Activated CD8-positive, alpha-beta memory T cell treated with anti-CD3 and anti-CD28 coated beads for 48 hours (primary cell): ENCODE measurements at places on chromosomes 3 and 15.
A peak's percentile ranks its signal among the peaks of the same experiment; 100 is the strongest.

DNA sequence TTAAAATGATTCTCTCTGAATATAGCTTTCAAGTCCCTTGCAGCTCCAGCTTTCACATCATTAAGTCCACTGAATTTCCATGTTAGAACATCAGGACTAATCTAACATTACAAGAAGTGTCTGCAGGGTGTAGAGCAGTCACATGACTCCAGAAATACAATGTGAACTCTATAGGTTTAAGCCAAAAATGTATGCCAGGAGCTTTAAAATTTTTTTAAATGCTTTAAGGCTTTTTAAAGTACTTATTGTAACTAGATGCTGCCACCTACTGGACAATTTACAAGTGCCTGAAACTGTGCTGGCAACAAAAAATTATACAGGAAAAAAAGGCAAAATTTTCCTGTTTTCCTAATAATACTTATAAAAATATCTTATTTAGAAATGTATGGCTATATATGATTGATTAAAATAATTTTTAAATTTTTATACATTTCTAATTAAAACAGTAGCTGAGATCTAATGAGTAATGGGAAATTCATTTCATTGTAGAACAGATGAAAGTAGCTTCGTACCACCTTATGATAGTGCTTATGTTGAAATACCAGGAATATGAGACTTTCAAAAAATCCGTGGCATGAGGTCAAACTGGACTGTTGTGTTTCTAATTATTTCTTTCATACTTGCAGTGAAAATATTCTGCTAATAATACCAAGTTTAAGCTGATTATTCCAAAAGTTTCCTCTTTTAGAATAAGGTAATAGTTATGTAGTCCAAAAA lies 25.7 kb downstream of the FSIP1 start:
- no peak for DNase-seq

DNA sequence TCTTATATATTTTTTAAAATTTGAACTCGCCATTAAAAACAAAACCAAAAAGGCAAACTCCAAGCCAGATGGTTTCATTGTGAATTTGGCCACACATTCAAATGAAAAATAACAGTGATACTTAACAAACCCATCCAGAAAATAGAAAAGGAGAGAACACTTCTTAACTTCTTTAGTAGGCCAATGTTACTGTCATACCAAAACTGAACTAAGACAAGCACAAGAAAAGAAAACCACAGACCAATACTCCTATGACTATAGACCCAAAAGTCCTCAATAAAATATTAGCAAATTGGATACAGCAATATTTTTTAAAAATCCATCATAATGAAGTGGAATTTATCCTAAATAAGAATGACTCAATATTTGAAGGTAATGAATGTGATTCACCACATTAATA lies 73.5 kb upstream of the ALDH1A3 start:
- DNase-seq, result no peak

DNA sequence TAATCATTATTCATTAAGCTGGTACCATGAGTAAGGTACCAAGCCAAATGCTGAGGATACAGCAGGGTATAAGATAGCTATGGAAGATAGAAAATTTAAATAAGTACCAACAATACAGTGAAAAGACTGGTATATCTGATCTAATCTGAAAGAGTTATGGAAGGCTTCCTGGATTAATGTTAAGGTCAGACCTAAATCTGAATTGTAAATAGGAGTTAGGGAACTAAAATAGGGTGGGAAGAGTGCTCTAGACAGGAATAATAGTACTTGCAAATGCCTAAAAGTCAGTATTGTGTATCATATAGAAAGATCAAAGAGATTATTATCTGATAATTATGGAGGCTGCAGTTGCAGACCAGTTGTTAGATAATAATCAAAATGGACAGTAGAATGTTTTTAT lies 2.6 kb upstream of the ACKR4 start:
- DNase-seq, result no peak

DNA sequence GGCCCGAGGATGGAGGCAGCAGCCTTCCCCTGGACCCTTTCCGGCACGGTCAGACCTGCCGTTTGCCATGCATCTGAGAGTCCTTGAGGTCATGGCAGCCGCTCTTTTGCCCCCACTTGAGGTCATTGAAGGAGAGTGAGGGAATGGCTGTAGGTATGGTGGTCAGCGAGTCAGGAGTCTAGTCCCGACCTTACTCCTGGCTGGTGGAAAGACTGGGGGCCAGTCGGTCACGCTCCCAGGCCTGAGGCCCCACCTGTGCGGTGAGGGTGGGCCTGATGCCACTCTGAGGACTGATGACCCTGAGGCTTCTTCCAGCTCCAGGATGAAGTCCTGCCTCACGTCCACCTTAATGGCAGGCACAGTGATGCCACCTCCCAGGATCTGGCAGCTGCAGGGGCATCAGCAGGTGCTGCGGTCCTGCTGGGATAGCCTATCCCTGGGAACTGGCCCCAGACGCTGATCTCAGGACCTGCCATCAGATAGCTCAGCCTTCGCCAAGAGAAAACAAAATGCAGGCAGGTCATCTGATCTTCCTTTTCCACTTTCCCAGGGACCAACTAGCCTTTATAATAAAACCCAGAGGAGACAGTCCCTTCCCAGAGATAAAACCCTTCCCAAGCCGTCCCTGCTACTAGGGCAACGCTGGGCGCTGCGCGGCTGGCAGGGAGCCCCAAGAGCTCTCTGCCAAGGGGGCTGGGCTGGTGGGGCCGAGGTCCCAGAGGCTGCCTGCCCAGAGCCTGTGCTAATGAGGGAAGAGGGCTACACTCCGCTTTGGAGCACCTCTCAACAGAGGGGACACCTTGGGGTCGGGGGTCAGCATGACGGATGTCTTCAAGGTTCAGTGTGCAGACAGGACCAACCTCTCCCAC lies 42.2 kb downstream of the TM2D3 start:
- DNase-seq, result no peak

- no peak for DNase-seq
Measured at GRCh38 chr3:72487946-72488737, 360.1 kb downstream of the SHQ1 start.

DNA sequence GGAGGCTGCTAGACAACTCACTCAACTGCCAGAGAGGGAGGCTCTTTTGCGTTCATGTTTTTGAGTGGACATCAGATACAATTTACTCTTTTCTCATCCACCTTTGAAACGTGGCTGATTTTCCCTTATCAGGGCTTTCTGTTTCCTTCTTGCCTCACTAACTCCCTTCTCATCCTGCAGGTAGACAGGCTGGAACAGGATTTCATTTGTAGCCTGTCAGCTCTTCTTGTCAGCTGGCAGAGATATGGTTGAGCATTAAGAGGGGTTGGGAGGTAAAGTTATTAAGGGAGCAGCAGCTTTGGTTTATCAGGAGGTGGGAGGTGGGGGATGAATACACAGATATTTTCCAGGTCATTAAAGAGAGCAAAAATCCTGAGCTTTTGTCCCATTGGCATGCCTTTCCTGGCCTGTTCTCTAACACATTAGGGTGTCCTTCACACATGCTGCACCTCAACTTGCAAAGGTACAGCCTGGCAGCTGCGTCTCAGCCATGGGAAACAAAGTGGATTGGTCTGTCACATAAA lies 73.5 kb downstream of the PPM1L start:
- DNase-seq, result no peak

GRCh38 chr3:49511639-49512038 lies 41.6 kb downstream of the DAG1 start:
- no peak for DNase-seq

DNA sequence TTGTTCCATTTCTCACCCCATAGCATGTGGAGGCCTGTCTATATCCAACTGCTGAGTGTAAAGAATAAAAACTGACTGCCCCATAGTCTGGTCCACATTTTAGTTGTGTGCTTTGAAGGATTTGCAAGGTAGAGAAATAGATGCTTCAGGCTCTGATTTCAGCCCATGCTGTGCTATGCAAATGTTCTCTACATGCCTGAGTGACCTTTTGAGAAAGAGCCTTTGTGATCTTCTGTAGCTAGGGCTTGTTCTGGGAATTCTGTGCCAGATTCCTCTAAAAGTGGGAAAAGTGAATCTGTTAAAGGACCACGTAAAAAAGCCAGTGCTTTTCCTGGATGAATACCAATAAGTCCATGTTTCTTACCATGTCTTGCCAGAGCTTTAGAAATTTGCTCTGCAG lies 5.2 kb downstream of the KCTD6 start:
- DNase-seq, result no peak

GRCh38 chr3:5095886-5096285 lies 26.2 kb upstream of the ARL8B start:
- no peak for DNase-seq

DNA sequence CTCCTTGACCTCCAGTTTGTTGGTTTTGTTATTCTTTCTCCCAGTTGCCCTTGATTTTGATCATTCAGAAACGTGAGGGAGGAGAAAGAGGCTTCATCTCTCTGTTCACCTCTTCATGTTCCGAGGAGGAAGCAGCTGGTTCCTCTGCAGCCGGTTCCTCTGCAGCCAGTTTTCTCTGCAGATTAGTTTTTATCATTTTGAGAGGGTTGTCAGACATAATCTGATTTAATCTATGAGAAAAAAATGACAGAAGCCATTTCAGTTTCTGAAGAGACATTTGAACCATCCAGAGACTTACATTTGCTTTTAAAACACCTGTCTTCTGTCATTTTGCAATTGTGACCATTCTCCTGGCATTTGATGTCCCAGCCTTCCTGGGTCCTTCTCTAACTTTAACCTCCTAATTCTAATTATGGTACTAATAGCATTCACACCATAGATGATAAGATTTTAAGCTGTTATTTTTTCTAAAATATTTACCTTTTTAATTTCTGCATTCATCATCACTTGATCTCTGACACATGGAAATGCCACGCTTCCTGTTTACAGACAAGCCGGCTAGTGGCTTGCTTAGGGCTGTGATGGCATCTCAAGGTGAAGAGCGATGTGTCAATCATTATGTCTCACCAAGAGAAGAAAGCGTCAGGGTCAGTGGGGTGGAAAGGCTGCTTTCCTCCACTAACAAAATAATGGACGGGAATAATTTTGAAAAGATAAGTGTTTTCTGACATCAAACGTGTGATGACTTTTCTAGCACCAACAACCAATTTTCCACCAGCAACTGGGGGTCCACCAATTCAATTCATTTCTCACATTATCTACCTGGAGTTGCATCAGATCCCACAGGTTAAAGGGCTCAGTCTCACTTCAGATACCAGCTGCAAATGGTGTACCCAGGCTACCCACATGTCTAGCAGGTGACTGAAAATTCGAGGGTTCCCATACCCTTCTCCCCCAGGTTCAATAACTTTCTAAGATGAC lies 76.4 kb downstream of the CHRNA7 start:
- DNase-seq, result no peak

GRCh38 chr15:89760303-89761008 lies 9.4 kb upstream of the MESP1 start:
- peak; percentile 84 for DNase-seq

DNA sequence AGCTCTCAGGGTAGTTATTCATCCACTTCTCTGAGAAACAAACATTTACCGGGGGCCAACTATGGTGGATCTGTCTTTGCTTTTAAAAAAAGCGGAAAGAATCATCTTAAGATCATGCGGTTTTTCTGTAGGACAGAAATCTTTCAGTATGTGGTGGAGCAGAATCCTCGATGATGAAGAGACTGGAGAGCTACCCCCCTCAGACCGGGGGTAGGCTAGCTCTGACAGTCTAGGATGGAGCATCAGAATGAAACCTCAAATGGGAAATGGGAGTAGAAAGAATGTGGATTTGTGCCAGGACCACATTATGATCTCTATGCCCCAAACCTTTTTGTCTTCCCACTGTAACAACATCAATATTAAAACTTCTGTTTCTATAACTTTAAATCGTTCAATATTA lies 30.3 kb downstream of the TPRG1 start:
- no peak for DNase-seq
